Activated naive CD8-positive, alpha-beta T cell treated with anti-CD3 and anti-CD28 coated beads for 36 hours (primary cell): ENCODE measurements at places on chromosomes 5 and 9.

- no peak overlapping the region for H3K27ac ChIP-seq
- peaks cover 32% of the 10 kb centered on the region for H3K4me1 ChIP-seq
- H3K27me3 ChIP-seq = no peaks in the 10 kb centered on the region
- peaks cover 9% of the 10 kb centered on the region for H3K36me3 ChIP-seq
Measured at GRCh38 chr9:114743446-114743845, 61.5 kb upstream of the TEX48 start.

DNA sequence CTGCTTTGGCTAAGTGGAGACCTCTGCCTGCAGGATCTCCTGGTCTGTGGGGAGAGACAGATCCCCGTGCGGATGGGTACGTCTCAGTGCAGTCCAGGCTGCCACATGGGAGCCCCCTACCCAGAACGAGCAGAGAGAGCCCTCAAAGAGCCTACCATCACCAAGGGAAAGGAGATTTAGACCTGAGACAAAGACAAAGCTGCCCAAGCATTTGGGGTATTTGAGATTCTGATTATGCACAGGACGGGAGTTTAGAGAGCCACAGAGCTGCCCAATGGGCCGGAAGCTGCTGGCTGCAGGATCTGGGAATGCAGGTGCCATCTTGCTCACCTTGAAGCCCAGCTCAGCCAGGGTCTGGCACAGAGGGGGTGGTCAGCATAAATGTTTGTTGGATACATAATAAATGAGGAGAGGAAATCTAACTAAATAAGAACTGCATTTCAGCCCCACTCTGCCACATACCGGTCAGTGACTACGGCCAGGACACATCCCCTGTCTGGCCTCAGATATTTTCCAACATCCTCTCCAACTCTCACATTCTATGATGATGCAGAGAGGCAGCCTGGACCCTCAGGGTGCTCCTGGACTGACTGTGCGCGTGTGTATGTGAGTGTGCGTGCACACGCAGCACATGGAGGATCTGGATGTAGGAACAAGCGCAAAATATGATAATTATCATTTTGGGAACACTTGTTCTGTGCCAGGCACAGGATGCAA is 157.8 kb downstream of the FGF18 start:
- no peaks in the 10 kb centered on the region for H3K4me1 ChIP-seq
- H3K27me3 ChIP-seq = peaks cover 7% of the 10 kb centered on the region
- no peak for DNase-seq

- peaks cover 11% of the 10 kb centered on the region for H3K4me1 ChIP-seq
- no peaks in the 10 kb centered on the region for H3K36me3 ChIP-seq
- no peak overlapping the region for H3K27ac ChIP-seq
- DNase-seq = no peak
- no peak overlapping the region for H3K4me3 ChIP-seq
Measured at GRCh38 chr5:6704361-6704851, 8.8 kb upstream of the TENT4A start.

DNA sequence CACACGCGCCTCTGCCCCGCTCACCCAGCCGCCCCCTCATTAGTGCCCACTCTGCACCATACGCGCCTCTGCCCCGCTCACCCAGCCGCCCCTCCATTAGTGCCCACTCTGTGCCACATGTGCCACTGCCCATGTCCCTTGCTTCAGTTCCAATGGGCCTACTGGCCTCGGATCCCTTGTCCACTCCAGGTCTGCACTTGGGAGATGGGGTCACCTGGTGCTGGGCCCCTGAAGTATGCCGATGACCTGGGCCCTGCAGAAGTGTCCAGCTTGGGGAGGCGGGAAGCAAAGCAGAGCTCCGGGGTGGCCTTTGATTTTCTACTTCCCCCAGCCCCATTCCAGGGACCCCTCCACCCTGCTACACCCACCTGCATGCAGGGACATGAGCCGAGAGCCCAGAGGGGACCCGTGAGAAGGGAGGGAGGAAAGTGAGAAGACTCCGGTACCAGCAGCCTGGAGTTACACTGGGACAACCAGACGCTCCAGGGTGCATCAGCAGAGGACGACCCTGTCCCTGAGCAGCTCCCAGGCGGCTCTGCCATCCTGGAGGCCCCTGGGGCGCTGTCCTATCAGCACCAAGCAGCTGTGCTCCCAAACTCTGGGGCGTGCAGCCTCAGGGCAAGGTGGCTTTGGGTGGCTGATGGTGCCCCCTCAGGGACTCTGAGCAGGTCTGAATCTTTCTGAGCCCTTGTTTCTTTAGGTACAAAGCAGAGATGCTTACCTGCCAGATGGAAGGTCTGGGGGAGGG is 140.8 kb downstream of the RXRA start:
- H3K27me3 ChIP-seq = no peaks in the 10 kb centered on the region
- no peak for DNase-seq
- H3K4me1 ChIP-seq = peaks cover 2% of the 10 kb centered on the region
- H3K36me3 ChIP-seq = no peaks in the 10 kb centered on the region

GRCh38 chr5:153321478-153321877 is 169.0 kb upstream of the GRIA1 start:
- no peaks in the 10 kb centered on the region for H3K4me1 ChIP-seq
- H3K4me3 ChIP-seq = no peak overlapping the region
- no peak for DNase-seq
- no peaks in the 10 kb centered on the region for H3K36me3 ChIP-seq
- no peaks in the 10 kb centered on the region for H3K27me3 ChIP-seq
- no peak overlapping the region for H3K27ac ChIP-seq

GRCh38 chr5:81081461-81081835 is 121.3 kb downstream of the RASGRF2 start:
- no peaks in the 10 kb centered on the region for H3K27me3 ChIP-seq
- H3K4me1 ChIP-seq = peaks cover 6% of the 10 kb centered on the region
- H3K36me3 ChIP-seq = peaks cover 41% of the 10 kb centered on the region

DNA sequence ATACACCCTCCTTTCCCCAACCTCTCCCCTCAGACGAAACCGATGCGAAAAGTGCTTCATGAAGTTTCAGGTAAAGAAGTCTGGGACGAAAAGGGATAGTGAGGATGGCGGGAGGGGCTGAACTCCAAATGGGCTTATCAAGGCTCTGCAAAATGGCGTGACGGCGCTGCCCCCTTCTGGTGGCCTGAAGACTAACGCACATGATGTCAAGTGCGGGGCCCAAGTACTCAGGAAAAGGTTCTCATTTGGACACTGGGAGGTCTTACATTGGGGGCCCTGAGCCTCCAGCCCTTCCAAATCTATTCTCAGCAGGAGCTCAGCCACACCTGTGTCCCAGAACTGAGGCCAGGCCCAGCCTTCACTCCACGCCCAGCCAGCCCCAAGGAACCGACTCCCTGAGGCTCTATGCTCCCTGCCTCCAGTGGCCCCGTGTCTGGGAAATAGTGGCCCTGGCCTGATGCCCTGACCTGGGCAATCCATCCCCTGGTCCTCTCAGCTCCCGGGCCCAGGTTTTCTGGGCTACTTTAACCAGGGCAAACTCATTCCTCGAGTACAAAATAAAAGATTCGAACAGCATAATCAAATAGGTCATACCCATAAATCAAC is 119.9 kb downstream of the KCNIP1 start:
- H3K27me3 ChIP-seq = peaks cover 11% of the 10 kb centered on the region
- no peaks in the 10 kb centered on the region for H3K36me3 ChIP-seq
- peaks cover 3% of the 10 kb centered on the region for H3K4me1 ChIP-seq
- DNase-seq = peak; percentile 50
- no peak overlapping the region for H3K27ac ChIP-seq

- H3K27me3 ChIP-seq = no peaks in the 10 kb centered on the region
- no peak overlapping the region for H3K4me3 ChIP-seq
- DNase-seq = no peak
- H3K36me3 ChIP-seq = no peaks in the 10 kb centered on the region
- no peaks in the 10 kb centered on the region for H3K4me1 ChIP-seq
Measured at GRCh38 chr9:79155308-79155707, 416.5 kb upstream of the TLE4 start.

- H3K27ac ChIP-seq = no peak overlapping the region
- H3K4me3 ChIP-seq = no peak overlapping the region
- H3K27me3 ChIP-seq = no peaks in the 10 kb centered on the region
- no peaks in the 10 kb centered on the region for H3K4me1 ChIP-seq
- H3K36me3 ChIP-seq = no peaks in the 10 kb centered on the region
Measured at GRCh38 chr5:20230010-20230409, 242.0 kb upstream of the CDH18 start.

DNA sequence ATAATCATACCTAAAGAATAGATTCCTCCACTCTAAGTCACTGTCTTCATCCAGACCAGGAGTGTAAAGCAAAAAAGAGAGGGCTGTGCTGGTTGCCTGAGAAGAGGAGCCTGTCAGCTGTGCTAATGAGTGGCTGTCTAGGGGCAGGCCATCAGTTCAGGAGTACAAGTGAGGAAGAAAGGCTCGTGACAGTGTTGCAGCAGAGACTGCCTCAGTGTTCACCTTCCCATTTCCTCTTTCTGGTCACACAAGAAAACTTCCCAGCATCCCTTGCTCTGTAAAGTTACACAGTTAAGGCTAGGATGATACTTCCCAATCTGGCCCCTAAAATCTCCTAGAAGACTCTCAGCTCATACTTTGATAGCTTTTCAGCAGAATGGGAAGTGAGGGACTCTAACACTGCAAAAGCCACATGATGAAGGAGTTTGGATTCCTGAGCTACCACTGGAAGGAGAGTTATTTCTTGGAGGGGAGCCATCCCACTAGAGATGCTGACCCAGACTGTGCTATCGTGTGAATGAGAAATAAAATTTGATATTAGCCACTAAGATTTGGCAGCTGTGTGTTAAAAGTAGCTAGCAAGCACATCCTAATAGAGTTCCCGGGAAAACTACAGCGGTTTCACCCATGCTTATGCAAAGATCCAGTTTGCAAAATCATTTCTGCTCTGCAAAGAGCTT is 67.1 kb downstream of the ADAMTS12 start:
- no peaks in the 10 kb centered on the region for H3K27me3 ChIP-seq
- H3K4me1 ChIP-seq = peaks cover 2% of the 10 kb centered on the region
- H3K36me3 ChIP-seq = no peaks in the 10 kb centered on the region
- no peak overlapping the region for H3K4me3 ChIP-seq

DNA sequence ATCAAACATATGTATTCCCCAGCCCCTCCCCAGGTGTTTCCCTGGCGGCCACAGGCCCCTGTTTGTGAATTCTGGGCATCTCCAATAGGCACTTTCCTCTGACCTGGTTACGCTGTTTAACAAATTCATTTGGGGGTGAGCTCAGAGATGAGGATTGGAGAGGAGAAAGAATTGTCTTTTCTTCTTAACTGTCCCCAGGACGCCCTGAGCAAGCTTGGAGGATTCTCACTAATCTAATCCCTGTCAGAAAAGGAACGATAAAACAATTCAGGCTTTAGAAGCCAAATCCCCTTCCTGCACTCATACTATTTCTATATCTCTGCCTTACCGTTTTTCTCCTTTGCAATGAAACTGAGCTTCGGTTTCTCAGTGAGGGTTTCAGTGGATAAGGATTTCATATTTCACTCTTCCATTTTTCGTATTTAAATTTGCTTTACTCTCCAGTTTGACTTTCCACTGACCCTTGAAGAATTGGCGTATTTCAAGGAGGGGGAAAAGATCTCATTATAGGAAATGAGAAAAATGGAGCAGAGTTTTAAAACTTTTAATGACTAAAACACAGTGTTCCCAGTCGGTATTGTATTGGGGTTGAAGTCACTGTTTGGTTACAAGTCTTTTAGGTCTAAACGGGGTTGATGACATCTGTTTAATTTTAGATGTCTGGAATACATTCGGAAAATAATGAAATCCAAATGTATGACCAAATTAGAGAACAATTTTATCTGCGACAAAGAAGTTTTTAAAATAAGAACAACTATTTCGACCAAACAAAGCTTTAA is 180.1 kb downstream of the MACROH2A1 start:
- no peak for DNase-seq
- no peak overlapping the region for H3K4me3 ChIP-seq
- H3K4me1 ChIP-seq = no peaks in the 10 kb centered on the region

DNA sequence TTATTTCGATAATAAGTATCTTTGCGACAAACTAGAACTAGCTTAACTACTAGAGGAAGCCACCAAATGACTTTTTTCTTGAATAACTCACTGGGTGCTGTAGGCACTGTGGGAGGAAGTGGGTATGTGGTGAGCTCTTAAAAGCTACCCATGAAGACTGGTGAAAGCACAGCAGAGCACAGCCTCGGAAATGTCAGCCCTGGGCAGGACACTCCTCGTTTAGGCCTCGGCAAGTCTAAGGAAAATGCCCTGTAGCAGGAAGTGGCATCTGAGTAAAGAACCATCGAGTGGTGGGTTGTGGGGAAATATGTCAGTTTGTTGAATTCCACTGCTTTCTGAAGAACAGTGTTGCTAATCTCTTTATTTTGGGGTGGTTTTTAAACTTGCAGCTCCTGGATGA is 44.0 kb upstream of the NCS1 start:
- peak overlapping the region; percentile 76 for H3K4me3 ChIP-seq
- peaks cover 42% of the 10 kb centered on the region for H3K36me3 ChIP-seq
- peak; percentile 73 for DNase-seq
- H3K4me1 ChIP-seq = peaks cover 54% of the 10 kb centered on the region
- peak overlapping the region; percentile 99 for H3K27ac ChIP-seq
- H3K27me3 ChIP-seq = no peaks in the 10 kb centered on the region

GRCh38 chr9:79256691-79257213 is 315.0 kb upstream of the TLE4 start:
- H3K36me3 ChIP-seq = no peaks in the 10 kb centered on the region
- H3K27me3 ChIP-seq = peaks cover 24% of the 10 kb centered on the region
- no peak overlapping the region for H3K27ac ChIP-seq
- no peaks in the 10 kb centered on the region for H3K4me1 ChIP-seq

- DNase-seq = no peak
- H3K27me3 ChIP-seq = no peaks in the 10 kb centered on the region
- no peak overlapping the region for H3K27ac ChIP-seq
- H3K36me3 ChIP-seq = no peaks in the 10 kb centered on the region
- H3K4me1 ChIP-seq = no peaks in the 10 kb centered on the region
Measured at GRCh38 chr9:98323051-98323830, 67.8 kb upstream of the TBC1D2 start.

GRCh38 chr5:64836190-64836755 is 67.5 kb downstream of the CWC27 start:
- no peak for DNase-seq

DNA sequence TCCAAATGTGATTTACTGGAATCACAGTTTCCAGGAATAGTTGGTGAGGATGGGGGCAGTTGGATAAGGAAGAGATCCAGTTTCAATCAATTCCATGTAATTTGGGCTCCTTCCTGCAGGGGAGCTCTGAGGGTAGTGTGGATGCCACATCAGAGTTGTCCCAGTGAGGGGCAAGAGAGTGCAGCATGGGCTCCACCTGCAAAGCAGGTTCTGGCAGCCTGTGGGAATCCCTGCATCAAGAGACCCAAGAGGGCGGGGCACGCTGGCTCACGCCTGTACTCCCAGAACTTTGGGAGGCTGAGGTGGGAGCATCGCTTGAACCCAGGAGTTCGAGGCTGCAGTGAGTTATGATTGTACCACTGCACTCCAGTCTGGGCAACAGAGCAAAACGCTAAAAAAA is 188.5 kb downstream of the CACNA1B start:
- H3K36me3 ChIP-seq = no peaks in the 10 kb centered on the region
- H3K27me3 ChIP-seq = peaks cover 9% of the 10 kb centered on the region
- H3K4me3 ChIP-seq = no peak overlapping the region
- no peaks in the 10 kb centered on the region for H3K4me1 ChIP-seq
- DNase-seq = no peak

DNA sequence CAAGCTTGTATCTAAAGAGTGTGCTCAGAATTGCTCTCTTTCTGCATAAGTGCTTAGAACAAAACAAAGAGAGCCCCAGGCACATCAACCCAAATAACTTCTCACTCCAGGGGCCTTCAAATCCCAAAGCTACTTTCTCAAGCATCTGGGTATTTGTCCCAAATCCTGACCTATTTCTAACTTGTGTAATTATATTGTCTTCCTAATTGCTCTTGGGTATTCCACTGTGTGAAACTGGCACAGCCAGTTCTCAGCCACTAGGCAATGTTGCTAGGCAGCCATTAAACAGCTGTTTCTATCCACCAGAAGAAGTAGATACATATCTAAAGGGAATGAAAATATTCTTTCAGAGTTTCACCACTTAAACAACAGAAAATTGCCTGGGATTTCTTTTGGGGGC is 198.8 kb downstream of the PRELID2 start:
- H3K36me3 ChIP-seq = no peaks in the 10 kb centered on the region
- DNase-seq = no peak
- H3K4me3 ChIP-seq = no peak overlapping the region
- H3K27ac ChIP-seq = no peak overlapping the region
